Stimulated activated CD4-positive, alpha-beta T cell treated with anti-CD3 and anti-CD28 coated beads, Interleukin-15, amount 100 ng/mL, for 24 hours (primary cell): ENCODE measurements at places on chromosomes 1 and 21.

- no peak for DNase-seq
Measured at GRCh38 chr1:9894115-9894514, 16.0 kb downstream of the CTNNBIP1 start.

GRCh38 chr21:41326414-41327080 is 9.9 kb downstream of the FAM3B start:
- DNase-seq: no peak

- DNase-seq: no peak
Measured at GRCh38 chr1:78586572-78586971, 33.7 kb upstream of the IFI44L start.

DNA sequence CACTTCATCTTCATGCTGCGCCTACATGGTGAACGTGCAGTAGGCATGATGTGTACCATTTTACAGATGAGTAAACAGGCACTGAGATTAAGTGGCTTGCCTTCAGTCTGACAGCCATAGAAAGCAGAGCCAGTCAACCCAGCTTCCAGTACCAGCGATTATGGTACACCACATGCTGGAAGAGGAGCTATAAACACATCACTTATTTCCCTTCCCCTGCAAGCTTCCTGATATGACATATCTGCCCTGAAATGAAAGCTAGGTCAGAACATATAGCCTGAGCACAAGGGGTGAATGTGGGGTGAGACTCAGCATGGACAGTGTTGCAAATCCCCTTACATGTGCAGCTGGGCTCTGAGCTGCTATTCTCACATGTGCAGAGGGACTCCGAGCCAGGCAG is 33.8 kb upstream of the IL20 start:
- DNase-seq: no peak

GRCh38 chr1:210815641-210816550 is 318.1 kb downstream of the KCNH1 start:
- no peak for DNase-seq

DNA sequence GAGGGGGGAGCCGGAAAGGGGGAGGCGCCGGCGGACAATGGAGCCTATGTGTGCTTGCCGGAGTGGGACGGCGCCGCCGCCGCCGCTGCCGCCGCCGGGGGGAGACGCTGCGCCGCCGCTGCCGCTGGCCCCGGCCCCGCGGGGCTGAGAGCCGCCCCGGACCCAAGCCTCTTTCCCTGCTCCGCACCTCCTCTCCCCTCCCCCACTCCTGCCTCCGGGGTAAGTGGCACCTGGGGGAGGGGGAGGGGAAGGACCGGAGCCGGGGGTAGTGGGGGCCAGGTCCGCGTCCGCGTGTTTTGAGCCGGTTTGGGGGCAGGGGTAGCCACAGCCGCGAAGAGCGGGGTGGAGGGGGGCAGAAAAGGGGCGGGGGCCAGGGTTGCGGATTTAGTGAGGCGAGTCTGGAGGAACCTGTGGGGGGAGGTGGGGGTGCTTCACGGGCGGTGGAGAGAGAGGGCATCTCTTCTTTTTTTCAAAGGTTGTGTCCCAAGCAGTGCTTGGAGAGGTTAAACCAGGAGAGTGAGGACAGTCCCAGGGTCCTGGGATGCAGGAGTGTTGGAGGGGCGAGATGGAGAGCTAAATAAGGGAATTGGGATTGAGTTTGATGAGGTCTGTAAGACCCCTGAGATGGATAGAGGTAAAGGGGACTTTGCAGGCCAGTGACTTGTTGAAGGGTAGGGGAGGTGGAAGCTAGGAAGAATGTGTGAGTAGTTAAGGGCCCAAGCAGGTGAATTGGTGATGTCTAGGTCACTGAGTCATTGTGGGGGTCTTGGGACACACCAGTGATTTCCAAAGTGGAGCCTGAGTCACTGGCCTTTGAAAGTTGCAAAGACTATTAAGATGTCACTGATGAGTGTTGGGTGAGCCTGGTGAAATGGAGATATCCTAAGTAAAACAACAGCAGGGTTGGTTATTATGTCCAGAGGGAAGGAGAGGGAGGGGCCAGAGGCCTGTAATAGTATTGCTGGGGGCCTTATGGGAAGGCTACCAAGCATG is 59.1 kb downstream of the BCL9 start:
- DNase-seq: peak; percentile 29

DNA sequence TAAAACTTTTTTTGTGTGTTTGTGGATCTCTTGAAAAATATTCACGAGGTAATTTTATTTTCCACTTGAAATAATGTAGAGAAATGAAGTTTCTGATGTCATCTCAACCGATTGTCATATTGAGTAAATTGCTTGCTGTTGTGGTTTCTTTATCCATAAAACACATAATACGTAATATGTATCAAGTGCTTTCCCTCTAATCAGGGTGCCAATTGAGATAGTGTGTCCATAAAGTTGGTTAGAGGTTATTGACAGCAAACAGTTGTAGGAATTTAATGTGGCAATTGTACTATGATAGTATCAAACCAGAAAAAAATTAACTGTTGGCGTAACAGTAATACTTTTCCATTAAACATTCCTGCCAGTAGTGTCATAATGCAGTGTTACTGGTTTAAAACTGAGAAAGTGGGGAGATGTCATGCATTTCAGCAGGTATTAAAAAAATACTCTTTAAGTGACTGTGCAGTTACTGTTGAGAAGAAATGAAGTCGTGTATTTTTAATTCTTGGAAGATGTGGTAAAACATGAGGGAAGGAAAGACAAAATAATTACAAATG is 38.3 kb downstream of the USP25 start:
- no peak for DNase-seq

DNA sequence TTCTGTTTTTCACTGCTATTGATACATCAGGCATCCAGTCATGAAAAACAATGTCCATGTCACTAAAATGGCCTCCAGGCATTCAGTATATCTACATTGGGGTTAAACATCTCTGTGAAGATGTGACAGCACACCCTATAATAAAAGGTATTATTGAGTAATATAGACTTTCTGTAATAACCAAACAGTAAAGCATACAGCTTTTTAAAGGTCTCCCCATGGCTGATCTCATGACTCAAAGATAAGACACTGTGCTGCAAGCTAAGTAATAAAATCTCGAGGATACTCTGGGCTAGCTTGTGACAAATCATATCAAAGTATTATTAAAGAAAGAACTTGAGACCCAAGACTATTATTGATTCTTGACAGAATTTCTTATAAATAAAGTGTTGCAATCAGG is 613.1 kb upstream of the PKN2 start:
- DNase-seq: no peak

DNA sequence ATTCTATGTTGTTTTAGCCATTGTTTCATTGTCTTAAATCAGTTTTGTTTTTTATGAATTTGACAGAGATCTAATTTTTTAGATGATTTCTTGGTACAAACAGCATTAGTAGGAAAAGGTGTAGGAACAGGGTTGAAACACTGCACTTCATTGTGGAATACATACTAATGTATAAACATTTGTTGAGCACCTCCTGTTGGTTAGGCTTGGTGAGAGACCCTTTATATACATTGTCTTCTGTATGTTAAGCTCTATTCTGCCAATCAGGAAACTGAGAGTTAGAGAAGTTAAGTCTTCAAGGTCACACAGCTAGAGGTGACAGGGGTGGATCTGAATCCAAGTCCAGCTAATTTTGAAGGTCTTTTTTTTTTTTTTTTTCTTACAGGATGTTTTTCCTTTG is 192.7 kb downstream of the VPS13D start:
- no peak for DNase-seq

DNA sequence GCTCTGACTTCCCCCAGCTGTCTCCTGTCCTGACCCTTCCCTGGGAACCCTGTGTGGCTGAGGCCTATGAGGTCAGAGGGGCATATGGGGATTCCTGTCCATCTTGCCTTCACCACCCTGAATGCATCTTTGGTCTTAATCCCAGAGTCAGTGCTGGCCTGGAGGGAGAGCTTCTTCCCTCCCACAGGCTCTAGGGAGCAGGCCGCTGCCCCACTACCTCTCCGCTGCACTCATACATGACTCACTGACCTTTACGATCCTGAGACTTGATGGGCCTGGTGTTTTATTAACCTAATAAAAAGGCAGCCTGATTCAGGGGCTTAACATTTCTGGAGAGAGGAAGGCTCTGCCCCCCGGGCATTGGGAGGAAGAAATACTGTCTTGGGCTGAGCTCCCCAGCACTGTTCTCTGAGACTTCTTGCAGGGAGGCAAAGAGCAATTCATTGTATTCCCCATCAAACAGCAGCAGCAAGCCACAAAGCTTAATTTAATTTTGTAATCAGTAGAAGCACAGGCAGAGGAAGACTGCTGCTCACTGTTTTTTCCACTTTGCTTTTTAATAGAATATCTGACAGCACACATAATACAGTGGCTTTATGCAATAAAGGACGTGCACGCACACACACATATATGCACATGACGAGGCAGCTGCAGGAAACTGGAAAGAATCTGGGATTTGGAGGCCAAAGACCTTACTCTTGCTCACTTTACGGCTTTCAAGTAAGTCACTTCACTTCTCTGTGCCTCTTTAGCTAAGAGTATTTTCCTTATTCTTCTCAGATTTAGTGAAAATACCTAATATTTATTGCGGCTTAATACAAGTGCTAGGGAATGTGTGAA is 89.2 kb upstream of the GRIK3 start:
- no peak for DNase-seq

GRCh38 chr21:21213297-21213696 is 215.1 kb downstream of the NCAM2 start:
- DNase-seq: no peak

DNA sequence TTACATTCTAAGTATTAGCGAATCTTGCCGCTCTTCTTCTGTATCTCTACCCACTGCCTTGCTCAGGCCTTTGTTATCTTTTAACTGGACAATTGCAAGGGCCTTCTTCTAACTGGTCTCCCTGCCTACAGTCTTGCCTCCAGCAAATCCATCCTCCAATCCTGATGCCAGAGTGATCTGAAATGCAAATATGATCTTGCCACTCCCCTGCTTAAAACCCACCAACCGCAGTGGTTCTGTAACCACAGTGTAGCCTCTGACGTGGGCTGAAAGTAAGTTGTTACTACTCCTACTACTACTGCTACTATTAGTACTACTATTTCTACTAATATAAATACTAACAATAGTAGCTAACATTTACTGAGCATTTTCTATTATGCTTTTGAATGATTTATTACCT is 12.4 kb downstream of the MOV10 start:
- no peak for DNase-seq

GRCh38 chr1:8031176-8031785 is 5.2 kb upstream of the ERRFI1 start:
- peak; percentile 31 for DNase-seq

DNA sequence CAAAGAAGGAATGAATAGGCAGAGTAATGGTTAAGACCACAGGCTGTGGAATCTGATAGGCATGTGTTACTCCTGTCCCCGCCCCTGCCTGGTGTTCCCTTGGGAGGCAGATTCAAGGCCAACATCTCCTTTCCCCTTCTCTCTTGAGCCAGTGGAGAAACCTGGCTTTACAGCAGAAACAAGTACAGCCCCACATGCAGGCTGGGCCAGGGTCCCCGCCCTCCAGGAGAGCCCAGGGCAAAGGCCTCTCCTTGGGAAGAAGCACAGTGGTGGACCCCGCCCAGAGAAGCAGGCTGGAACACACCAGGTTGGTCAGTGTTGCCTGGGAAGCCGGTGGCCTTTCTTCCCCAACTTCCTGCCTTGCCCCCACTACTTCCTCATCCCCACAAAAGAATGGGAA is 6.8 kb downstream of the C1orf167 start:
- no peak for DNase-seq

DNA sequence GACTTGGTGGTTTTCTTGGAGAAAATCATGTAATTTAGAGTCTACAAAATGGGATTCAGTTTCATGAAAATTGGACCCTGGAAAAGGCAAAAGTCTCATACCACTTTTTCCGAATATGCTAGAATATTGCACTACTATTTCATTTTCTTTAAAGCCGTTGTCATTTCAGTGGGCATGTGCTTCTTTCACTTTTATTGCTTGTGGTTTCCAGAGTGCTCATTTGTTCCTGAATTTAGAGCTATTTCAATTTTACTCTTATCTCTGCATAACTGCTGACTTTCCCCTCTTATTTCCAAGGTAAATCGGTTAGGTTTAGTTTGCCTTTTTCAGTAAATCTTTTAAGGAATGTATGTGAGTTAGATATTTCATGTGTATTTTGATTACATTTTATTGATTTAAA is 11.6 kb downstream of the HHAT start:
- no peak for DNase-seq

DNA sequence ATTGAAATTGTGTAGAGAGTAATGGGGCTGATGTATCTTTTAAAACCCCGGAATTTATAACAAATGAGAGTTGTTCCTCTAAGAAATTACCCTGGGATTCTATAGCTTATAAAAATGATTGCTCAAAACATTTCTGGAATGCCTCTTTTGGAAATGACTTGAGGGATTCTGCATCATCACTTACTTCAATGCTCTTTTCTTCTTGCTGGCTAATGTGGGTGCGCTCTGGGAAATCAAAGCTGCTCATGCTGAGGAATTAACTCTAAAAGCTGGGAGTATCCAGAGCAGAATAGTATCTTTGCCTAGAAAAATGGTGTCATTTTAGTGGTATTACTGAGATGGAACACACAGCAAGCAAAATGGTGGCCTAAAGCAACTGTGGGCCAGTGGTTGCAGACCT is 23.0 kb upstream of the TBX15 start:
- no peak for DNase-seq

DNA sequence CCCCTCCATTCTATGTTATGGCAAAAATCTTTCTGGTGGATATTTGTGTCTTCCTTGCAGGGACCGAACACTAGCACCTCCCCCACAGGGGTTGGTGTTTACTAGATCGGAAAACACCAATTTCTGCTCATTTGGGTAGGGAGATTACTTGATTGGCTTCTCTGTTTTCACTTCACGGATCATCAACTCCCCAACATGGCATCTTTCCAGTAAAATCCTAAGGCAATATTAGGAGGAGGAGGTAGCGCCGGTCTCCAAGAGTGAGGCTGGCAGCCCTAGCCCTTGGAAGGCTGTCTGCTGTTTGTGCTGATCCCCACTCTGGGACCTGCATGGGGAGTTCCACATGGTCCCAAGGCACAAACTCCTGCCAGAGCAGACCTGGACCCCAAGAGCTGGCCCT is 12.2 kb downstream of the VASH2 start:
- DNase-seq: no peak

- DNase-seq: no peak
Measured at GRCh38 chr1:153973071-153973470, 4.4 kb downstream of the JTB start.

DNA sequence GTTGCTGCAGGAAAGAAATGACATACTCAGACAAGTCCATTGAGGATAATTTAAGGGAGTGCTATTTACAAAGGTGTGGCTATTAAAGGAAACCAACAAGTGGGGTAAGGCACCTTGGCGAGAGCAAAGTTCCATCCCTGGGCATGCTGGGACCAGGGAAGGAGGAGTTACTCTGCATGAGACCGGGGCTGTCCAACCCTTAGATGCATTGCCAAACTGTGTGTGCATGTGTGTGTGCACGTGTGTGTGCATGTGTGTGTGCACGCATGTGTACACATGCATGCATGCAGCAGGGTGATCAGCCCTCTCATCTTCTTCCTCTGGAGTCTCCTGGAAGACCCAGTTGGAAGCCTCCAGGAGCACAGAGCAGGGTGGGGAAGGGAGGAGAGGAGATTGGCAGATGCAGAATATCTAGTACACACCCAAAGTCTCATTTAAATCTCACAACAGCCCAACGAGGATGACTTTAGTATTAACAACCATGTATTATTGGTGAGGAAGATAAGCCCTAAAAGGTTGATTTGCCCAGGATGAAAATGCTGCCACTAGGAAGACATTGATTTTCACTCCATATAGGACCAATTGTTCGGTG is 72.2 kb upstream of the CD34 start:
- no peak for DNase-seq
